Tibial nerve (tissue), 4 donors: ENCODE measurements at places on chromosomes 4 and X.

- peaks cover 8% of the 10 kb centered on the region for H3K4me1 ChIP-seq
- DNase-seq, result no peak
- no peak overlapping the region for H3K4me3 ChIP-seq
- no peaks in the 10 kb centered on the region for H3K27me3 ChIP-seq
- no peak overlapping the region for H3K27ac ChIP-seq
These were observed 11.0 kb downstream of the DHRSX start for GRCh38 chrX:2489446-2490445.

DNA sequence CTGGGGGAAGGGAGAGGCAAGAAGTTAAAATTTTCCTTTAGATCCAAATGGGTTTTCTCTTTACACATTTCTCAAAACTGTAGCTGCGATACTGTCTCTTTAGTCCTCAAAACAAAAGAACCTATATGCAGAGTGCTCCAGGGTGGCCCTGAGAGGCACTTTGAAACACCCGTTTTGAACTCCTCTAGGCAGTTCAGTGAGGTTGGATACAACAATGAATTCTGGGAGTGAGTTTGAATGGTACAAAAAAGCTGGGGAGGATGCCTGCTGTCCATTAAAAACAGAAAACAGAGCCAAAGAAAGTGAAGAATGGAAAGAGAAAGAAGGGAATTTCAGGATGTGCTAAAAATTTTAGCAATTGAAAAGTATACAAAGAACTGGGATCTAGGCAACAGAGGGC, 23.1 kb downstream of the ENOX2 start:
- no peak overlapping the region for H3K27ac ChIP-seq
- DNase-seq, result no peak
- H3K4me3 ChIP-seq, result no peak overlapping the region
- no peaks in the 10 kb centered on the region for H3K27me3 ChIP-seq

GRCh38 chr4:101299899-101300540, 47.3 kb downstream of the PPP3CA start:
- H3K4me3 ChIP-seq, result no peak overlapping the region
- no peak for DNase-seq
- H3K27ac ChIP-seq, result no peak overlapping the region
- no peaks in the 10 kb centered on the region for H3K36me3 ChIP-seq

GRCh38 chr4:121741751-121742150, 23.2 kb downstream of the SMIM43 start:
- no peaks in the 10 kb centered on the region for H3K4me1 ChIP-seq
- no peak overlapping the region for H3K27ac ChIP-seq
- H3K27me3 ChIP-seq, result no peaks in the 10 kb centered on the region
- DNase-seq, result no peak

DNA sequence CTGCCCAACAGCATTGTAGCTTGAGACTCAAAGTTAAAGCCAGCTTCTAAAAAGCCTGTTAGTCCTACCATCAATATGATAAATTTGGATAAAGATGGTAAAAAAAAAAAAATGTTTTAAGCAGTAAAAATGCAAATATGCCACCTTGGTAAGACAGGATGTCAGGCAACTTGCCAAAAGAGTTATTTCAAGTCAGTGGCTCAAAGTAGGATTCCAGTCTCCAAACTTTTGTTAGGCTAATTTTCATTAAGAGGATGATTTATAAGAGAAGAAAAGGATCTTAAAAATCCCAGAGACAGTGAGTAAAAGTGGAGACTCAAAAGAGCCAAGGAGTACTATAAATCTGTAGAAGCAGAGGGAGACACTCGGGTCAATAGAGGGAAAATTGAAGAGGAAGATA, 47.5 kb downstream of the GASK1B start:
- H3K4me1 ChIP-seq, result peaks cover 22% of the 10 kb centered on the region
- no peaks in the 10 kb centered on the region for H3K27me3 ChIP-seq
- no peaks in the 10 kb centered on the region for H3K36me3 ChIP-seq

GRCh38 chr4:158938220-158939044, 164.4 kb upstream of the RAPGEF2 start:
- H3K4me1 ChIP-seq, result peaks cover 15% of the 10 kb centered on the region
- no peak overlapping the region for H3K27ac ChIP-seq
- no peak for DNase-seq
- H3K4me3 ChIP-seq, result no peak overlapping the region
- no peaks in the 10 kb centered on the region for H3K36me3 ChIP-seq
- H3K27me3 ChIP-seq, result no peaks in the 10 kb centered on the region

DNA sequence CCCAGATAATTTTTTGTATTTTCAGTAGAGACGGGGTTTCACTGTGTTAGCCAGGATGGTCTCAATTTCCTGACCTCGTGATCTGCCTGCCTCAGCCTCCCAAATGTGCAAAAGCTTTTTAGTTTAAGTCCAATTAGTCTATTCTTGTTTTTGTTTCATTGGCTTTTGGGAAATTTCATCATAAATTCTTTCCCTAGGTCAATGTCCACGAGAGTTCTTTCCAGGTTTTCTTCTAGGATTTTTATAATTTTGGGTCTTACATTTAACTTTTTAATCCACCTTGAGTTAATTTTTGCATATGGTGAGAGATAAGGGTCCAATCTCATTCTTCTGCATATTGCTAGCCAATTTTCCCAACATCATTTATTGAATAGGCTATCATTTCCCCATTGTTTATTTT, 36.3 kb upstream of the PDLIM5 start:
- H3K4me3 ChIP-seq, result no peak overlapping the region
- no peaks in the 10 kb centered on the region for H3K27me3 ChIP-seq
- DNase-seq, result no peak
- H3K27ac ChIP-seq, result no peak overlapping the region
- no peaks in the 10 kb centered on the region for H3K4me1 ChIP-seq
